ENCODE measurements at places on chromosomes 12 and 14. TPM values are rescaled to one million over a fixed set of nuclear protein-coding genes. Genes with fewer than 3 reads are reported as not detected.

- no peak for DNase-seq
Observed at GRCh38 chr12:100058482-100059029, 73.8 kb upstream of the ANKS1B start.

DNA sequence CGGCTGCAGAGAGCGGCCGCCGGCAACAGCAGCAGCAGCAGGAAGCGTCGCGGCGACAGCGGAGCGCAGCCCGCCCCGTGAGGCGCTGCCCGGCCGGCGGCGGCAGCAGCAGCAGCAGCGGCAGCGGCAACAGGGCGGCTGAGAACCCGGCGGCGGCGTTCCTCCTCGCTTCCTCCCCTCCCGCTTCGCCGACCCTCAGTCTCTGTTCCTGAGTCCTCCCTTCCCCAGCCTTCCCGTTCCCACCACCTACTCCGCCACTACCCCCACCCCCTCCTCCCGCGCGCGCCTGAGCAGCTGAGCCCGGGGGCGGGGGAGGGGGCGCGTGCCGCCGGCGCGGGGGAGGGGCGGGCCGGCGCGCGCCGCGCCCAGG lies 310 bp downstream of the BICDL1 start:
- DNase-seq = no peak

Gene ACRBP
- total RNA-seq = 2.6 TPM

- DNase-seq = no peak
Observed at GRCh38 chr14:79511146-79511545, 700.2 kb downstream of the DIO2 start.

DNA sequence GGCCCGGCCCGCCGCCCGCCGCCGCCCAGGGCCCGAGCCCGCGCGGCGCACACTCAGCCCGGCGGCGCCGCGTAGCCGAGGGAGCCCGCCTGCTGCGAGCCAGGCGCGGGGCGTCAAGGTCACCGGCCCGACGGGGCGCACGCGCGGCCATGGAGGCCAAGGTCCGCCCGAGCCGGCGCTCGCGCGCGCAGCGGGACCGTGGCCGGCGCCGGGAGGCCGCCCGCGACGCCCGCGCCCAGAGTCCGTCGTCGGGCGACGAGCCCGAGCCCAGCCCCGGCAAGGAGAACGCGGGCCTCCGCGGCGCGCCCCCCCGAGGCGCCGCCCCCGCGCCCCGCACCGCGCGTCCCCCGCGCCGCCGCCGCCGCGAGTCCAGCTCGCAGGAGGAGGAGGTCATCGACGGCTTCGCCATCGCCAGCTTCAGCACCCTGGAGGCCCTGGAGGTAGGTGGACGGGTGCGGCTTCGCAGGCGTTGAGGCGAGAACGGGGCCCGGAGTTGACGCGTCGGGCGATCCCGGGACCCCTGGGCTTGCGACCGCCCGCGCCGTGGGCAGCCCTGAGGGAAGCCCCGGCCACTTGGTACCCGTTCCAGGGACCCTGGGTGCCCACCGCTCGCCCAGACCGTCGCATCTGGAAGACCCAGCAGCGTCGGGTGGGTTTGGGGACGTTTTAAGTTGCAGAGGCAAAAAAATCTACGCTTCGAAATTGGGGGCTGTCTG lies 629 bp downstream of the FBRSL1 start:
- DNase-seq = no peak

DNA sequence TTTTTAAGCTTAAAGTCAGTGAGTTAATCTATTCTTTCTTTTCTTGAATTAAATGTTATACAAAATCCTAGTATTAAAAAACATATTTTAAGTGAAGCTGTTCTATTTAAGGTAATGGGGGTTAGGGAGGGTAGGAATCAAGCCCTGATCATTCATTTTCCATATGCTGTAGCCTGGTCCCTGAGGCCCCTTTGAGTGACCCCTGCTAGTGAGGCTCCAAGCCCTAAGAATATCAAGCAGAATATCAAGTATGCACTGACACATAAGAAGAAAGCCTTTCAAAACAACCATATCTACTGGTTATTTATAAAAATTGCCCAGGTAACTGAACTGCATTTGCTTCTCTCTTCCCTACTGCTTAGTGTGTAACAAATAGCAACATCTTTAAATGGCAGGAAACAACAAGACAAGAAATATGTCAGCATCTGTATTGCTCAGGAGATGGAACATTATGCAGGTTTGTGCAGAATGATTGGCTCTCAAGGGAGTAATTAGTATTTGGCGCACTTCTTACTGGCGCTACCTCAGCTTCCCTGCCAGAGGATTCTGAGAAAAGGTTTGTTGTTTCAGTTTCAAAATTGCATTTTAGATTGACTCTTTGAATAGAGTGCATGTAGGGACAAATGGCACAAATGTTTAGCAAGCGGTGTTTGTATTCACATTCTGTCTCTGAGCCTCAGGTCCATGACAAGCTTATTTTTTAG lies 223.0 kb downstream of the DUSP6 start:
- peak; percentile 7 for DNase-seq

- DNase-seq = no peak
Observed at GRCh38 chr12:67042697-67043131, 226.4 kb upstream of the CAND1 start.

- no peak for DNase-seq
Observed at GRCh38 chr12:57027805-57028153, 11.4 kb upstream of the TAC3 start.

- no peak for DNase-seq
Observed at GRCh38 chr12:26297396-26298070, 102.2 kb downstream of the SSPN start.

- no peak for DNase-seq
Observed at GRCh38 chr14:32841698-32842097, 97.0 kb upstream of the NPAS3 start.

GRCh38 chr14:96094211-96094610 lies 55.0 kb downstream of the C14orf132 start:
- no peak for DNase-seq

GRCh38 chr12:31232361-31232965 lies 93.5 kb downstream of the SINHCAF start:
- no peak for DNase-seq

Gene C3AR1
- 5.9 TPM for total RNA-seq

DNA sequence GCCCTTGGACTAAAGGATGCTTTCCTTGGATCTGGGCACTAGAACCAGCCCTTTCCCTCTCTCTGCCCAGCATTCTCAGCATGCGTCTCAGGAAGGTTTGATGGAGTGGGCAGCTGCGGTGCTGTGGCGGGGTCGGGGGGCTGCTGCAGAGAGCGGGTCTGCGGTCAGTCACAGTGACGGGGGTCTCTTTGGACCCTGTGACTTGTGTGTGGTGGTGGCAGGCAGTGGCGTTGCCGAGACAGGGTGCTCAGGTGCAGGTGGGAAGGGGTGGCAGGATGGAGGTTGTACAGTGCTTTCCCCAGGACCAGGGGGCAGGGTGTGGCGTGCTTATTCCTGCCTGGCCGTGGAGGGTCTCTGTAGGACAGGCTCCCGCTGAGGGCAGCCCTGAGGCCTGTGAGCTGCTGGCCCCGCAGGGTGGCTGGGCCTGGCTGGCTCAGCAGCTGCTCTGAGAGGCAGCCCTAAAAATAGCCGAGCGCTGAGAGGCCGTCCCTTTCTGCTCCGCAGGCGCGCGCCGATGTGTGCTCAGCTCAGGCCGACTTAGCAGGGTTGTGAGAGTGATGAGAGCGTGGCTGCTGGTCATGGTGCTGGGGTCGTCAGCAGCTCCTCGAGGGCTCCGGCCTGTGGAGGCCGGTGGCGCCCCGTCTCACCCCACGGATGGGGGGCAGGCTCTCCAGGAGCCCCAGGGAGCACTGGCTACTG lies 9.7 kb downstream of the PACS2 start:
- DNase-seq = no peak

GRCh38 chr12:130672089-130672820 lies 43.8 kb downstream of the RIMBP2 start:
- DNase-seq = no peak

GRCh38 chr14:77099425-77100167 lies 1.5 kb downstream of the CIPC start:
- DNase-seq = no peak

GRCh38 chr14:35247777-35248475 lies 44.3 kb upstream of the PSMA6 start:
- DNase-seq = no peak

DNA sequence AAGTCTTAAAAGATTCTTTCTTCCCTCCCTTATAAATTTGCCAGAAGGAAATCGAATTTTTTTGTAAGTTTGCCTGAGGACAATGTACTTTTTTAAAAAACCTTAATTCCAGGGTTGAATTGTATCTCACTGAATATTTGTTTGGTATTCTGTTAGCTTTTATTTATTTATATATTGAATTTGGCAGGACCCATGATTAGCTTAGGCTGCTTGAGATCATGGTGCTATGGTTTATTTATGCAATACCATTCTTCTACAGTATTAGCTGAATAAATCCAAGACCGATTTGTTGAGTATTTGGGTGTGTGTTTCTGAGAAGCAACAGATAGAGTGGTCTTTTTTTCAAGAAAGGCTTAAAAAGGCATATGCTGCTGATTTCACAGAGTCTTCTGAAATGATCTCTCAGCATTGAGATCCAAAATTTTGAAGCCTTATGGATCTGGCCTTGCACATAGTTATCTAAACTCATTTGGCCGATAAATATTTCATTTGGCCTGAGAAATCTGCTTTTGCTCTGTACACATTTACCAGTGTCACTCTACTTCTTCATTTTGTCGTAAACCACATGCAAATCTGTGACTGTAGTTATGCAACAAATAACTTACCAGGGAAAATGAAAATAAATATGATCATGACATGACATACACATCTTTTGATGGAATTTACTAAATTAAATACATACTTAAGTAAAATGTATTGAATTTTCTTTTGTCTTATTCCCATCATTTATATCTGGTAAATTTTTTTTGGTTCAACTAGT lies 265.8 kb upstream of the FLRT2 start:
- DNase-seq = no peak

Gene KRT85
- not detected for total RNA-seq

- peak; percentile 75 for DNase-seq
Observed at GRCh38 chr12:120356567-120357030, 12.4 kb downstream of the MSI1 start.

DNA sequence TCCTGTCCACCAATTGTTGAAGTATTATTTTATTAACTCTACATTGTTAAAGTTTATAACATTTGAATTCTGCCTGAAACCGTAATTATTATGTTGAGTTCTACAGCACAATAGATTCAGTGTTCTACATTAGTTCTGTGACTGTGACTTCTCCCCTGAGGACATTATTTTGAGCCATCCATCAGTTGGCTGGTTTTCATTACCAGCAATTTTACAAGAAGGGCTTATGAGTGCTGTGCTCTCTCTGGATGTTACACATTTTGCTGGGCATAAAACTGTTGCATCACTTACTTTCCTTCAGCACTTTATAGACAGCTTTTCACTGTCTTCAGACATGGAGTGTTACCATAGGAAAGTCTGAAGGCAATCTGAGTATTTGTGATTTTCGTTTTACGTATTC lies 118.2 kb upstream of the KITLG start:
- no peak for DNase-seq

DNA sequence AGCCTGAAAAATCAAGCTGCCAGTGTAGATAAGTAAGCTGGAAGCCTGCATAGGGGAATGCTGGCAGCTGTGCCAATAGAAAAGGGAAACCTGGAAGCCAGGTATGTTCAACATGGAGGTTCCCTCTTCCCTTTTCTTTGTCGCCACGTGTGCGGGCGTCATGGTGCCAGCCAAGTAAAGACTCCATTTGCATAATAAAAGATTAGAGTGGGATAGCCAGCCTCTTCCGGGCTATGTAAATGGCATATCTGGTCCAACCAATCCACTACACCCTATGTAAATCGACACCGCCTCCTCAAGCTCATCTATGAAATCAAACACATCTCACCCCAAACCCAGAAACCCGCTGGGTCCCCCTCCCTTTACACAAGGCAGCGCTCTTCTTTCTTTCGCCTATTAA lies 5.6 kb upstream of the ADGRD1 start:
- no peak for DNase-seq

GRCh38 chr14:69701857-69702256 lies 65.1 kb upstream of the SRSF5 start:
- no peak for DNase-seq

- peak; percentile 67 for DNase-seq
Observed at GRCh38 chr12:109518820-109519665, 41.6 kb downstream of the UBE3B start.

- DNase-seq = no peak
Observed at GRCh38 chr12:24966951-24967564, 18.2 kb upstream of the BCAT1 start.

DNA sequence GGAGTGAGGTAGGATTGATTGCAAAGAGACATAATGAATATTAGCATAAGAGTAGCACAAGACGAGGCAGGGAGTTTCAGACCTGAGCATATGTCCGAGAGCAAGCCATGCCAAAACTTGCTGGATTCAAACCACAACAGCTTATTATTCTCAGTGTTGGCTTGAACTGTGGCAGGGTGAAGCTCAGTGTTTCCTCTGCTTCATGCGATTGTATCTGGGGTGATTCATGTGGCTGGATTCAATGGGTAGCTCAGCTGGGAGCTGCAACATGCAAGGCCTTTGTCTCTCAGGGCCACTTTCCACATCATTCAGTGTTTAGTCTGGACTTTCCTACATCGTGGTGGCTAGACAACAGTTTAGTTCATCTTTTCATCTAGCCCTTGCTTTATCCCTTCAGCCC lies 22.1 kb upstream of the E2F7 start:
- no peak for DNase-seq

Gene KRT80
- total RNA-seq = not detected

GRCh38 chr12:56304872-56305590 lies 4.9 kb upstream of the CS start:
- no peak for DNase-seq

Gene NTF3
- total RNA-seq = not detected

Gene APOLD1
- 14.4 TPM for total RNA-seq

Gene FLVCR2
- total RNA-seq = 6.2 TPM

GRCh38 chr12:2845280-2845679 lies 10.4 kb upstream of the NRIP2 start:
- no peak for DNase-seq

Gene PMEL
- total RNA-seq = 0.37 TPM

- DNase-seq = no peak
Observed at GRCh38 chr12:106425061-106425702, 67.6 kb downstream of the POLR3B start.

DNA sequence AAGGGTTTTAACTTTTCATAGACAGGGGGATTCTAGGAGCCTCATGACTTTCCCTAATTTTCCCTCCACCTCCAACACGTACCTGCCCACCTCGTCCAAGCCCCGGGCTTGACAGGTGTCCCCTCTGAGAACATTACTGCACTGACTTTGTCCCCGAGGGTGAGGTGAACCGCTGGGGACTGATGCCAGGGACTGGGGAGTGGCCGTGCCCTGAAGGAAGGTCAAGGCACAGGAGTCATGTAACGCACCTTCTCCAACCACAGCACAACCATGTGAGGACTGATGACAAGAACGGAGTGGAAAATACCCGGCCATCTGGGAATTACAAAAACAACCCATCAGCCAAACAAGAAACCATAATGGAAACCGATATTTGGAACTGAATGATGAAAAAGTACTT lies 214.7 kb upstream of the C14orf180 start:
- no peak for DNase-seq

- no peak for DNase-seq
Observed at GRCh38 chr12:90959032-90959431, 4.1 kb upstream of the CCER1 start.

- no peak for DNase-seq
Observed at GRCh38 chr12:132480623-132481132, 9.3 kb upstream of the FBRSL1 start.

GRCh38 chr14:89352976-89353765 lies 63.9 kb downstream of the FOXN3 start:
- DNase-seq = no peak

Gene PMCH
- not detected for total RNA-seq

GRCh38 chr12:29737644-29738043 lies 46.1 kb downstream of the TMTC1 start:
- DNase-seq = no peak

GRCh38 chr14:103301512-103302354 lies 32.3 kb upstream of the EIF5 start:
- DNase-seq = no peak
